ENCODE measurements at places on chromosomes 4 and X.

DNA sequence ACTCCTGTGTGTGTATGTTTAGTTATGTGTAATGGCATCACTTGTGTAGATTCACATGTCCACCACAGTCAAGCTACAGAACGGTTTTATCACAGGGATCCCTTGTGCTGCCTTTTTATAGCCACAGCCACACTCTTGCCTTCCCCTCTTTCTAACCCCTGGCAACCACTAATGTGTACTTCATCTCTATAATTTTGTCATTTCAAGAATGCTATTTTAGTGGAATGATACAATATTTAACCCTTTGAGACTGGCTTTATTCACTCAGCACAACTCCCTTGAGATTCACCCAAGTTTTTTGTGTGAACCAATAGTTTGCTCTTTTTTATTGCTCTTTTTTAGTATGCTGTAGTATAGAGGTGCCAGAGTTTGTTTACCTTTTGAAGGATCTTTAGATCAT lies 112.1 kb downstream of the CDKL5 start:
- no peak for DNase-seq

DNA sequence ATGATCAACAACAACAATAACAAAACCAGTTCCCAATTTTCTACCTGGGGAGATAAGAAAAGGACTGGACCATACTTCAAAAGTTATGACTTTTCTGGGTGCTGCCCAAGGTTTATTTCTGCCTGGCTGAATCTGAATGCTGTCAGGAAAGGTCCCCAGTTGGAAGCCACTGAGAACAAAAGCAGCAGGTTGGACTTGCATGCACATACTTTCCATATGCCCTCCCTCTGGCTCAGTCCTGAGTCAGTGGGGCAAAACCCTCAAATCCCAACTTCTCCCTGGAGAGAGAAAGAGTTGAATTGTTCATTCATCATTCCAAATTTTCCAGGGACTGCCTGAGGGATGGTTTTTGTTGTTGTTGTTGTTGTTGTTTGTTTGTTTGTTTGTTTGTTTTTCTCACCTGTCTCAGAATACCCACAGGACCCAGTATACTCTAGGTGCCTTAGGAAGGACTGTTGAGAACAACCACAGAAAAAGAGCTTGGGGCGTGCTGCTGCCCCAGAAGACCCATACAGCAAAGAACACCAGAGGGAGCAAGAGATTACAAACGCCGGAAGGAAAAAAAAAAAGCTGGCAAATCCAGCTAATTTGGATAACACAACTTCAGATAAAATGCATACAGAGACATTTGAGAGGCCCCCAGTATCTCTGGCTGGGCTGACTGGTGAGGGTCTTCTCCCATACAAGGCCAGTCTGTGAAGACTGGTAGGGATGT lies 138.9 kb upstream of the INPP4B start:
- no peak for DNase-seq

DNA sequence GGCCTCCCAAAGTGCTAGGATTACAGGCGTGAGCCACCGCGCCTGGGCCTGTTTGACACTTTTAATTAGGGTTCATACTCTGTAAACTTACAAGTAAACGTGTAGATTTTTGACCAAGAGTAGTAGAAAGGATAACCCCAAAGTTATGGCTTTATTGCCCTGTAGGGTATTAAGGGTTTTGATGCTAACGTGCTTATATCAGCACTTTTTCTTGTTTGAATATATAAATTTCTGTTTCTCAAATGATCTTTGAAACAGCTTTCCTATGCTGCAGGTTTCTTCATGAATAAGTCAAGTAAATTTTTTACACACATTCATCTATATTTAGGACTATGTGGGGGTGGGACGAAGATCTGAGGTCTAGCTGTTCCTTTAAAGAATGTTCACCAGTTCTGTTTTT lies 29.3 kb upstream of the REPS2 start:
- no peak for DNase-seq

DNA sequence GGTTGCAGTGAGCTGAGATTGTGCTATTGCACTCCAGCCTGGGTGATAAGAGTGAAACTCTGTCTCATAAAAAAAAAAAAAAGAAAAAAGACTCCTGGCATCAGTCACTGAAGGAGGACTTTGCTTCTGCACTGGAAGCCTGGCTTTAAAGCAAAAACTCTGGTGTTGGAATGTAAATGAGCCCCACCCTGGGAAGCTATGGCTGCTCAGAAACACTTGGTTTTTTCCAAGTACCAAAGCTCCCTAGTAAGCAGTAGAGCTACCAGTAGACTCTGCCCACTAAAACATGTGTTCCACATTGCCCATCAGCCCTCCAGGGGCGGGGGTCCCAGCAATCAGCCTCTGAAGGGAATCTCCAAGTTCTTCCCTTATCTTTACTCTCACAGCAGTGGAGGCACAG lies 154.4 kb downstream of the SHROOM3 start:
- no peak for DNase-seq

DNA sequence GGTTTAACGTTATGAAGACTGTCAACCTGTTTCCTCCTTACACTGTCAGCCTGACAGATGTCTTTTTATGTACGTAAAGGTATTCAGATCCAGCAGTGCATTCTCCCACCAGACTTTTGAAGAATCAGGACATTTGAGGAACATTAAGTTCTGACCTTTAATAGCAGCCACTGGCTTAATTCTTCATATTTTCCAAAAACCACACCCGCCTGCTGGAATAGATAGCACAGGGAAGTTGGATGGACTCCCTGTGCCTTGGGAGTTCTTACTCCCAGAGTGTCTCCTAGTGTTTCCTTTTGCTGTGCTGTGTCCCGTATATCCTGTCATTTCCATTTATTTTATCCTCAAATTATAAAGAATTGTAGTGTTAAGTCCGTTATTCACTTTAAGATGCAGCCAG lies 94.5 kb downstream of the AFF1 start:
- no peak for DNase-seq

DNA sequence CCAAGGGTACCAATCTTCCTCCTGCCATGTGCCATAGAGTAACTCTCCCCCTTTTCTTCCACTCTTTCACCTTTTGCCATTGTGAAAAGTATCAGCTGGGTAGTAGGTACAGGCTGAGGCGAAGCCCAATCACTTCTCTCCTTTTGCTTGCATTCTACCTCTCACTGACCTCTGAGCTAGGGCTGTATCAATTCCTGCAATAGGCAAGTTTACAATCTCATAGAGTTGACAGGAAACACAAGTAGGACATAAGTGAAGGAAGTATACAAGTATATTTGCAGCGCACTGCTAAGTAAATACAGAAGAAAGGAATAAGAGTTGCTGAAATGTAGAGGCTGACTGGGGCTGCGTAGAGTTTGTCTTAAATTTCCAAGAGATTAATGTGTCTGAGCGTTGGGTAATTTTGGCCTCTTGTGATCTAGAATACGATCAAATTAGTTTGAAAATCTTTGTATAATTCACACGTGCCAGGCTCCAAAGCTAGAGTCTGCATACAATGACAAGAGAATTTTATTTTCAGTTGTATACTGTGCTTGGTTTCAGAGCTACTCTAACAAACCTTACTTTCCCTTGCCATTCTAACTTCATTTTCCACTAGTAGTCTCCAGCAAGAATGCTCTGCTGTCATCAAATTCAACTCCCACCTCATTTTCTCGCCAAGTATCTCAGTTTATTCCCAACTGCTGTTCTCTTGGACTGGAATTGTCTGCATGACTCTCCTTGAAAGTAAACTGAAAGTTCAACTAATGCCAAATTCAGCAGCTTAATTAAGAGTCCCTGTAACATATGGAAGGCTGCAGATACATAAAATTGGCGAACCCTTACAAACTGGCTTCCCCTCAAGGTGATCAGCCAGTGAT lies 90.3 kb downstream of the ATP11C start:
- DNase-seq, result no peak

DNA sequence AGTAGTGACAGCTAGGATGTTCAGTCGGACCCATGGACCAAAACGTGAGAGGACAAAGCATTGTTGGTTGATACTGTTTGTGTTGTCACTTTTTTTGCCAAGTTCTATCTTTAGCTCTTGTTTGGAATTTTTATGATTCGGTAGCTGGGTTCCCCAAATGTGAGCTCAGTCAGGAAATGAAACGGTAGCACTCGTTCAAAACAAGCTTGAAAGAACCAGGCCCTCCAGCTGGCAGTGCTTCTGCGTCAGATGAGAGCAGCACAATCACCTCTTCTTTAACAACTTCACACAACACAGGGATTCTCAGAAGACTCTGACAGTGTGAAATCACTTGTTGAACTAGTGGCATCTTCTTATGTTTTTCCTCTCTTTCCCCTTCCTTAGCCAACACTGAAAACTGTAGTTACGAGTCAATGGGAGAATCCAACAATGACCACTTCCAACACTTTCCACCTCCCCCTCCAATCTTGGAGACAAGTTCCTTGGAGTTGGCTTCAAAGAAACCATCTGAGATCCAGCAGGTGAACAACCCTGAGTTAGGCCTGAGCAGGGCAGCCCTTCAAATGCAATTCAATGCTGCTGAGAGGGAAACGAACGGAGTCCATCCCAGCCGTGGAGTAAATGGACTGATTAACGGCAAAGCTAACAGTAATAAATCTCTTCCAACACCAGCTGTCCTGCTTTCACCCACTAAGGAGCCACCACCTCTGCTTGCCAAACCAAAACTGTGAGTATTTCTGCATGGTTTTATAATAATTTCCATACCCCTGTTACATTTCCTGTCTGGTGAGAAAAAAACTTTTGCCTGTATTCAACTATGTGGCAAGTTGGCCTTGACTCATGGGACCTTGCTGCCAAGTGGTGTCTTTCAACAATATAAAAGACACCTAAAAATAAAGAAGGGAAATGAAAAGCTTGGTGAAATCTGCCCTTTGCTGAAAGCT lies 214.6 kb downstream of the PALLD start:
- no peak for DNase-seq

GRCh38 chr4:75432683-75433082 lies 81.5 kb downstream of the RCHY1 start:
- no peak for DNase-seq

DNA sequence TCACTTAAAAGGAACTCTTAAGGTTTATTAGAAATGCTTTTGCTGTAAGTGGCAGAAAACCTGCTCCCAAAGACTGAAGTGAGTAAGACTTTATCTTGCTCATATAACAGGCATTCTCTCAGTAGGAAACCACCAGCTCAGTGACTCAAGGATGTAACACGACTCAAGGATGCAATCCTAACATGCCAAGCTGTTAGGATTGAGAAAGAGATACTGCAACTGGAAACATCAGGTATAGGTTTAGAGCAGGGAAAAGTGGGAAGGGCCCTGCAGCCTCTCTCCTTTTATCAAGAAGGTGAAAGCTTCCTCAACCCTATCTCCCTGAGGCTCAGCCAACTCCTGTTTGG lies 11.9 kb upstream of the SLC9A7 start:
- no peak for DNase-seq

DNA sequence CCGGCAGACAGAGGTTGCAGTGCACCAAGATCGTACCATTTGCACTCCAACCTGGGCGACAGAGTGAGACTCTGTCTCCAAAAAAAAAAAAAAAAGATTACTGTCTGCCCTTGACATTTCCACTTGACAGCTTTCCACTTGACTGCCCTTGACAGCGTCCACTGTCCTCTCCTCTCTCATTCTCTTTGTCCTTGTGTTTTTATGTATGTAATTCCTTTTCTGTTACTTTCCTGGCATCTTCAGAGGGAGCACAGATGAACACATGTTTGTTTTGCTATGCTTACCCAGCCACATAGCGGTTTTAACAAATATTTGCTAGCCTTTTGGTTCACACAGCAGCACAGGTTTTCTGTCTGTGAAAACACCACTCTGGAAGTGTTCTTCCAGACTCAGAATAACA lies 26.2 kb downstream of the SYAP1 start:
- no peak for DNase-seq

DNA sequence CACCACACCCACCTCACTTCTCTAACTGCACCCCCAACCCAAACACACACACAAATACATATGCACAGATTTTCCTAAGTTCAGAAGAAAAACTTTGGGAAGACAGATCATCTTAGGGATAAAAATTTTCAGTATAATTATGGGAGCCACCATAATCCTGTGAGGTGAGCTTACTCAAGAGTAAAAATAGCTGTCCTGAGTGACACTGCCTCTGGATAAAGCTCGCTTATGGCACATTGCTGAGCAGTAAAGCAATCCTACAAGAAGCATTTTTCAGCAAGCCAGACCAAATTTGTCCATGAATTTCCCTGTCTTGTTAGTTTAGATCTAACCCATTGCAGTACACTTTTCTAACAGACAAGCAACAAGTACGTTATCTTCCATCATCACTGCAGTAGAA lies 83.8 kb downstream of the INPP4B start:
- no peak for DNase-seq

GRCh38 chr4:11440481-11441193 lies 11.9 kb upstream of the HS3ST1 start:
- DNase-seq, result no peak

DNA sequence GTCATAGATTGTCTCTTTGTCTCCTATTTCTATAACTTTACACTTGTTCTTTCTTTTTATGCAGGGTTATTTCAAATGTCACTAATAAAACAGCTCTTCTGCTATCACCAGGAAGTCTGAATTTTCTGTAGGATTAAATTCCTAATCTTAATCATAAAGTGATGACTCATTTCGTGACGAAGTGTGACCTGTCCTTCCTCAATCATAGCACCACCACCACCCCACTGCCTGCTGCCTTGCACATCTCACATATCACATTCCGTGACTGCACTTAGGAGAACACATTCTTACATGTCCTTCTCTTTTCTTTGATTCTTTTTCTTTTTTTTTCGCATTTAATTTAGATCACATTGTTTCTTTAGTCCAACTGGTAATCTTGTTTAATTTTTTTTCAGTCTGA lies 57.7 kb upstream of the UGT2B7 start:
- no peak for DNase-seq

GRCh38 chr4:180203349-180203748 lies 2039.9 kb upstream of the TENM3 start:
- no peak for DNase-seq

- DNase-seq, result no peak
Observed at GRCh38 chrX:44953734-44954502, 80.9 kb downstream of the KDM6A start.

- DNase-seq, result no peak
Observed at GRCh38 chr4:48129307-48130014, 4.6 kb downstream of the TXK start.

GRCh38 chrX:125003746-125004446 lies 315.8 kb upstream of the TEX13C start:
- no peak for DNase-seq

GRCh38 chrX:132837126-132837525 lies 121.3 kb downstream of the HS6ST2 start:
- no peak for DNase-seq

DNA sequence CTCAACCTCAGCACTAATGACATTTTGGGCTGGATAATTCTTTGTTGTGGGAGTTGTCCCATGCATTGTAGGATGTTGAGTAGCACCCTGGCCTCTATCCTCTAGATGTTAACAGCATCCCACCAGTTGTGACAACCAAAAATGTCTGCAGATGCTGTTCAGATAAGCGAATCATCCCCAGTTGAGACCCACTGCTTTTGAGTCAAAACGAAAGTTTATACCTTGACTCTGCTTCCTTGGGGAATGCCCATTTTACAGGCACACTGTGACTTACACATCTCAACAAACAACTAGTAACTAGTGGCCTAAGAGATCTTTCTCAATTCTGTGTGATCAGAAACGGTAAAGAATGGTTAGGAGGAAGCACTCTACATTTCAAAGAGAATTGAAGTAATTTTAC lies 37.0 kb downstream of the SEPSECS start:
- no peak for DNase-seq

All from Right ventricle myocardium inferior (tissue), 1 donor.